Peyer's patch (tissue), 4 donors: ENCODE measurements at places on chromosomes 13 and 19. TPM values are rescaled to one million over a fixed set of nuclear protein-coding genes. Genes with fewer than 3 reads are reported as not detected.

The CEACAM4 gene
- not detected for total RNA-seq

The CACNA1A gene
- 22.3 TPM for total RNA-seq

The MEIS3 gene
- 1.6 TPM for total RNA-seq

The BRME1 gene
- 7.4 TPM for total RNA-seq

The CYP4F8 gene
- not detected for total RNA-seq

The SLAIN1 gene
- total RNA-seq = 1.5 TPM

The LILRA1 gene
- not detected for total RNA-seq

The ZNF724 gene
- total RNA-seq = 4.2 TPM

DNA sequence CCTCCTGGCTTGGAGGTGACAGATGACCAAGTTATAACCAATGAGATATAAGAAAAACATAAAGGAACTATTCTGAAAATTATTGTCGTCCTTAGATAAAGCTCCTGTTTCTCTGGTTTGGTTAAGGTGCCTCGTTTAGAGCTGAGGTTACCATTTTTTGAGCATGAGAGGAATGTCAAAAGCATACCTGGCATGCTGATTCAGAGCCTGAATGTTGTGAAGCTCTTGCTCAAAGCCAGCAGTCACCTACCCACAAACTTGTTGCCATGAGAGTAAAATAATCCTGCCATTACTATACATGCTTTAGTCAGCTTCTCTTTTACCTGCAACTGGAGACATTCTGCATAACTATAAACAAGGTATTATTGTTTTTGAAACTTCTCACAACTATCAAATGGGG, 1116.2 kb downstream of the DIAPH3 start:
- H3K27me3 ChIP-seq = no peaks in the 10 kb centered on the region
- H3K27ac ChIP-seq = no peak overlapping the region
- H3K4me3 ChIP-seq = no peak overlapping the region
- DNase-seq = no peak

GRCh38 chr13:73035660-73036059, 23.1 kb upstream of the KLF5 start:
- H3K27ac ChIP-seq = no peak overlapping the region
- H3K36me3 ChIP-seq = no peaks in the 10 kb centered on the region
- no peak overlapping the region for H3K4me3 ChIP-seq
- no peak for DNase-seq
- no peaks in the 10 kb centered on the region for H3K27me3 ChIP-seq

GRCh38 chr13:40613914-40614313, 52.5 kb downstream of the FOXO1 start:
- H3K27ac ChIP-seq = peak overlapping the region; percentile 55
- H3K4me3 ChIP-seq = no peak overlapping the region
- DNase-seq = no peak
- no peaks in the 10 kb centered on the region for H3K4me1 ChIP-seq
- H3K36me3 ChIP-seq = no peaks in the 10 kb centered on the region

DNA sequence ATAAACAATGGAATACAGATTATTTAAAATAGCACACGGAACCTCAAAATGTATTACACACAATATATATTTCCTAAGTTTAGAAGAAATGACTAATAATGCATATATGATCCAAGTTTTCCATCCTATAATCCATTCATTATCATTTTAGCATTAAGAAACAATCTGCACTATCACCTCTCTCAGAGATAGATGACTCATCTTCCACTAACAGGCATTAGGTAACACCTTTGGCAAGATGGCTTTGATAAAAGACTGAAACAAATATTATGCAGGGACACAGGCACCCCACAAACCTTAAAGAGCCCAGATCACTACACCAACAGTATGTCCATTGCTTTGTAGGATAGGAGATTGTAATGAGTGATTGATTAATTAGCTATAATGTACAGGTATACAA, 4.1 kb downstream of the ENOX1 start:
- no peaks in the 10 kb centered on the region for H3K36me3 ChIP-seq
- H3K4me3 ChIP-seq = no peak overlapping the region
- no peak for DNase-seq
- no peak overlapping the region for H3K27ac ChIP-seq
- H3K27me3 ChIP-seq = no peaks in the 10 kb centered on the region

- H3K4me3 ChIP-seq = no peak overlapping the region
- peaks cover 5% of the 10 kb centered on the region for H3K36me3 ChIP-seq
Observed at GRCh38 chr19:34181111-34181864, 9.0 kb downstream of the LSM14A start.

- H3K27me3 ChIP-seq = no peaks in the 10 kb centered on the region
- H3K36me3 ChIP-seq = peaks cover 3% of the 10 kb centered on the region
- peak; percentile 87 for DNase-seq
Observed at GRCh38 chr19:19459707-19460251, 54.3 kb downstream of the GATAD2A start.

DNA sequence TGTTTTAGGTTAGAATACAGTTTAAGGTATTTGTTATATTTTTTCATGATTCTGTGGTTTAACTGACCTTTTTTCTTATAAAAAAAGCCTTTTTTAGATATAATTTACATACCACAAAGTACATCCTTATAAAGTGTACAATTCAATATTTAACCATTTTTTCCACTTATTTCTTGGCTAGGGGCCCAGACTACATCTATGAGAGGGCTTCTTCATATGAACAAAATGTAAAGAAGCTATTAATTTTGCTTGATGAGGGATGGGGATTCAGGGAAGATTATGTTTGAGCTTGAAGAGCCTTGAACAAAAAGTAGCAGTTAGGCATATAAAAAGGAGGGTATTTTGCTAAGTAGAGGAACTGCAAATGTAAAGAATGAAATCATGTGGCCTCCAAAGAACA, 2.2 kb downstream of the CCDC122 start:
- no peak overlapping the region for H3K4me3 ChIP-seq
- H3K27ac ChIP-seq = no peak overlapping the region
- H3K36me3 ChIP-seq = no peaks in the 10 kb centered on the region

DNA sequence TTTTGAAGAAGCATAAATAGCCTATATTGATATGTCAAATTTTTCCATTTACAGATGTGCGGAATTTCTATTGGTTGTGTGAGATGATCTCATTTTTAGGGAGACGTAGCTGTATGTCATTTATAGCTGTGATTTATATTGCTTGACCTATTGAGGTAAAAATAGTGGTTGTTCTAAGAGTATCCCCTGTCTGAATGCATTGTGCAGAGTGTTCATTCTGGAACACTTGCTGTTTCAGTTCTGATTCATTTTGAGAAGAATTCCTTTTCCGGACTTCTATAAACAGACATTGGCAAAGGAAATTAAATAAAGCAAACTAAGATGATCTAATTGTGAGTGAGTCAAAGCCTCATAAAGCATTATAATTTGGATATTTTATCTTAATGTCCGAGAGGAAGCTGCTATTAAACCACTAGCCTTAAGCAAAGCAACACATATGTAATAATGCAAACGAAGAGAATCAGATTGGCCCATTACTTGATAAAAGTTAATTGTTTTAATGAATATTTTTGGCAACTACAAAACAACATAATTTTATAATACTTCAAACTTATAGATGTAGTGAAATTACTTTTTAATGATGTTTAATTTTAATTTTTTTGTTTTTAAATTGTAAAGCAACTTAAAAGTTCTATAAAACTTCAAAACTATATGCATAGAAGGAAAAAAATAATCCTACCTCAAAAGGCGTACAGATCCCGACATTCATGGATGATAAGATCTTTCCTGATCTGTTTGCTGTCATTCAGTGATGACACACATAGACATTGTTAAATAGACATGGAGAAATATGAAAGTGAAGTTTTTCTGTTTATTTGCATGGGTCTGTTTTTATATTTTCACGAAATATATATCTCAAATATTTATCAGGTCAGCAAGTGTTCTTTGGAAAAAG, 942.6 kb upstream of the SLC10A2 start:
- no peak overlapping the region for H3K27ac ChIP-seq
- no peak overlapping the region for H3K4me3 ChIP-seq
- no peak for DNase-seq
- H3K36me3 ChIP-seq = no peaks in the 10 kb centered on the region
- no peaks in the 10 kb centered on the region for H3K4me1 ChIP-seq

DNA sequence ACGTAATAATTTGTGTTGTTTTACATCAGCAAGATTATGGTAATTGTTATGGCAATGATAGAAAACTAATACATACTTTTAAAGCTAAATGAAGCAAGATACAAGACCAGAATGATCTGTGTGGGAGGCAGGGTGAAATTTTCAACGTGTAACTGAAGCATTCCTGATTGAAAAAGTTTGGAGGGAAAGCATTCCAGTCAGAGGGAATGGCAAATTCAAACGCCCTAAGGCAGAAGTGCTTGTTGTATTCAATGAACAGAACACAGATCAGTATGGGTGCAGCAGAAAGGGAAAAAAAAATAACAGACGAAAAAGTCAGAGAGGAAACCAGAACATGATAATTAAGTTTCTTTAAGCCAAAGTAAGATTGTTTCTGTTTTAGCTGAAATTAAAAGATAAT, 928.5 kb upstream of the SLITRK1 start:
- H3K36me3 ChIP-seq = no peaks in the 10 kb centered on the region
- no peak overlapping the region for H3K27ac ChIP-seq
- H3K4me3 ChIP-seq = no peak overlapping the region
- DNase-seq = no peak
- H3K27me3 ChIP-seq = no peaks in the 10 kb centered on the region
- H3K4me1 ChIP-seq = no peaks in the 10 kb centered on the region

DNA sequence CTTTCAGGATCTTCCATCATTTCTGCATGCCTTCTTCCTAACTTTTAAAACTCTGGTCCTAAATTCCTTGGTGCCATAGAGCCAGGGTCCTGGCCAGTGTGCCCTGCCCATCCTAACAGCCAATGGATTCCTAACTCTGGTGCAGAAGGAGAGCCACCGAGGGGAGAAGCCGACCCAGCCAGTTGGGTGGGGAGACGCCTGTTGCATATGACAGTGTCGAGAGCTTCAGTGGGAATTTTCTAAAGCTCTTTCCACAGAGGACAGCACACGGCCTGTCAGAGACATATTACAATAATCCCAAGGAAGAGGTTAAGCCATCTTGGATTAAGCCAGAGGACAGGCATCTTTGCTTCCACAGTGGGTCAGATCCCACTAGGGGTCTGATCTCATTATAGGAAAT, 180.4 kb downstream of the ZNF536 start:
- H3K4me1 ChIP-seq = no peaks in the 10 kb centered on the region
- H3K4me3 ChIP-seq = no peak overlapping the region
- DNase-seq = no peak
- no peaks in the 10 kb centered on the region for H3K27me3 ChIP-seq
- no peaks in the 10 kb centered on the region for H3K36me3 ChIP-seq

- H3K27me3 ChIP-seq = no peaks in the 10 kb centered on the region
- H3K4me1 ChIP-seq = no peaks in the 10 kb centered on the region
- no peak overlapping the region for H3K27ac ChIP-seq
- H3K36me3 ChIP-seq = no peaks in the 10 kb centered on the region
- no peak overlapping the region for H3K4me3 ChIP-seq
- no peak for DNase-seq
Observed at GRCh38 chr19:42024622-42025111, 30.6 kb upstream of the ATP1A3 start.

GRCh38 chr13:43374621-43375020, 351.2 kb downstream of the DNAJC15 start:
- no peaks in the 10 kb centered on the region for H3K36me3 ChIP-seq
- no peak overlapping the region for H3K27ac ChIP-seq
- H3K27me3 ChIP-seq = no peaks in the 10 kb centered on the region
- H3K4me3 ChIP-seq = no peak overlapping the region
- H3K4me1 ChIP-seq = no peaks in the 10 kb centered on the region

GRCh38 chr13:104737713-104738112, 1671.5 kb upstream of the SLC10A2 start:
- no peaks in the 10 kb centered on the region for H3K27me3 ChIP-seq
- H3K36me3 ChIP-seq = no peaks in the 10 kb centered on the region
- no peaks in the 10 kb centered on the region for H3K4me1 ChIP-seq
- no peak overlapping the region for H3K27ac ChIP-seq

DNA sequence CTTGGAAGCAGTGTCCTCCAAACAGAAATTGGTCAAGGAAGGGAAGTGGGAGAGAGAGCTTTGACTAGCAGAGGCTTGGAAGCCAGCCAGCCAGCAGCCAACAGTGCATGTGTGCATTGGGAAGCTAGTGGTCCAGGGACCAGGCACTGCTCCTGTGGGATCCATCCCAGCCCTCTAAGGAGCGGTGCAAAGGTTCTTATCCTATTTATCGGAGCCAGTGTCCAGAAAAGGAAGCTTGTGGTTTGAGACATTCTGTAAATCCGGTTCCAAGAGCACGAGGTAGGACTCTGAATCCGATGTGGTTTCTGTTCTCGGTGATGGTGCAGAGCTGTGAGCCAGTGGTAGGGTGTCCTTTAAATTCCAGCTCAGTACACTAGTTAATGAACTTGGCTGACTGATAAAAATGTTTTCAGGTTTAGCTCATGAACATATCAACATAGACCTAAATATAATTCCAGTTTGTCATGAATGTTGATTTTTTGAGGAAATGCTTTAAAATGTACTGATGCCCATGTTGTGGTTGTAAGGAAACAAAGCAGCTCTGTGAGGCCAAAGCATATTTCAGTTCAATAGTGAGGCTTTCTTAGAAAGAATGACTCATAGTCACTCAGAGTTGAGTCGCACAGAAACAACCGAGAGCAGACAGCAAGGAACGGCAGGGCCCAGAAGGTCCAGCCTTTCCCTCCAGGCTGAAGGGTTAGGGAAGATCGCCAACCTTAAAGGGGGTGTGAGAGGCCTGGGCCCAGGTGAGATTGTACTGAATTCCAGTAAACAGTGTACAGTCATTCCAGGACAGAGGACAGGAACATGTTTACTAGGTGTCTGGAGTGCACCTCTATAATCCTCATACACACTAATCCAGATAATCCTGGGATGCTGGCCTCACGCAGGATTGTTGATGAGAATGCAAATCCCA, 21.5 kb upstream of the GARRE1 start:
- no peaks in the 10 kb centered on the region for H3K36me3 ChIP-seq
- peak overlapping the region; percentile 20 for H3K27ac ChIP-seq
- H3K4me1 ChIP-seq = peaks cover 16% of the 10 kb centered on the region
- H3K27me3 ChIP-seq = no peaks in the 10 kb centered on the region
- H3K4me3 ChIP-seq = no peak overlapping the region

DNA sequence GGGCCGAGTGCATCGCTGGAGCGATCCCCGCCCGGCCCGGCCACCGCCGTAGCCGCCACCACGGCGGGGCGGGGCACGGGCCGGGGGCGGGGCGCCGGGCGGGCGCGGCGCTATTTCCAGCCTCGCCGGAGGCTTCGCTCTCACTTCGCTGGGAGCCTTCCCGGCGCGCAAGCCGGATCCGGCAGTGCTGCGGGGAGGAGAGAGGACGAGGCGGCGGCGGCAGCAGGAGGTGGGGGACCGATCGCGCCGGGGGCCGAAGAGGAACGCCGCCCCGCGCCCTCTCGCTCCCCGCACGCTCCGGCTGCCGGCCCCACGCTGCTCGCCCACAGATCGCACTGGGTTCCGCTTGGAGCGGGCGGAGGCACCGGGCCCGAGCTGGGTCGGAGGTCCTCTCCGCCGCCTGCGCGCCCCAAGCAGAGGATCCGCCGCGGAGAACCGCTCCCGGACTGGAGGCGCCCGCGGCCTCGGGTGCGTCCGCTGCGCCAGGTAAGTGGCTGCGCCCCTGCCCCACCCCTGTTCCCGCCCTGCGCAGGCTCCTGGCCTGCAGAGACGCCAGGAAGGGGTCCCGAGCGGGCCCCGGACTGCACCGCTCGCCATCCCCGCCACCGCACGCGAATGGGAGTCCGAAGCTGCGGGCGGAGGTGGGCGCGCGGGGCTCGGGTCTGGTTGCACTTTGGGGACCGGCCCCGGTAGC, at the start of gene CHST8:
TSS of gene CHST8 (plus strand) at position 143 of the 694 bp plus-strand sequence. CDS start 67,309 bp downstream, outside the sequence.
- H3K27ac ChIP-seq = no peak within 1 kb of the TSS
- DNase-seq = no peak
- H3K4me3 ChIP-seq = peak within 1 kb of the TSS; percentile 49
- no peaks in the 10 kb centered on the region for H3K27me3 ChIP-seq
